Right renal pelvis (tissue), 4 donors: ENCODE measurements at places on chromosomes 4 and X.

DNA sequence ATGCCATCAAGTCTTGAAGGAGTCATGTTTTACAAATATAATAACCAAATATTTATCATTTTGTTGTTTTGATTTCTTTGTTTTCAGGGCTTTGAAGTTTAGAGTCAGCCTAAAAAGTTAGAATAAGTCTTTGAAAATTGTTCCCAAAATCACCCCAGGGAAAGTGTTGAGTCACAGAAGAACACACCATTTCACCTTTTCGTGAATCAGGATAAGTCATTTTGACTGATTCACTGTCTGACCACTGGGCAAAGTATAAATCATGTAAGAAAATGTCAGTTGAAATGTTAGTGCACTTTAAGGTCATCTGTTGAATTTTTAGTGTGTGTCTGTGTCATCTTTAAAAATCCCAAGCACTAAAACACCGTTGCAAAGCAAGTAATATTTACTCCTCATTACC, 1320.1 kb downstream of the RPA4 start:
- no peak for DNase-seq

GRCh38 chr4:158170691-158171561, 1.9 kb downstream of the GASK1B start:
- DNase-seq, result no peak

DNA sequence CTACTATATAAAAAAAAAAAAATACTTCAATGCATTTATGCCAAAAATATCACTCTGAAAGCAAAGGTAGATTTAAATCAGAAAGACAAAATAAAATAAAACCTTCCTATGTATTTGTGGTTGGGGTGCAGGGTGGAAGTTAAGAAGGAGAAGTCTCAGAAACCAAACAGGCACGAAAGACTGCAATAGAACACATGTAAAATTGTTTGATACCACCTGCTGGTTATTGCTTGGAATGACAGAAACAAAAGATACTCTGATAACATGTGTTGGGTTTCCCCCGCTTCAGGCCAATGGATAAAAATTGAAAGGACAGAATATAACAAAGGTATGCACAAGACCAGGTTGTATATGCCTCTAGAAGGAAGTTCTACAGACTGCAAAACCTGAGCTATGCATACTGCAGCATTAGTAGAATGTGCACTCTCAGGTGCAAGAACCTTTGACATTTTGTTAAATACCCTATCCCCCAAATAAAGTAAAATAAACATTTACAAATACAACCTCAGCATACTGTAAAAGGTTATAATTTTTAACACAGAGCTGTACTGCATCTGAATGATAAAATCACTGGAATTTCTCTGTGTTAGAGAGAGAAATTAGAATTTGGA, 118.8 kb downstream of the GABRA2 start:
- DNase-seq, result peak; percentile 5

DNA sequence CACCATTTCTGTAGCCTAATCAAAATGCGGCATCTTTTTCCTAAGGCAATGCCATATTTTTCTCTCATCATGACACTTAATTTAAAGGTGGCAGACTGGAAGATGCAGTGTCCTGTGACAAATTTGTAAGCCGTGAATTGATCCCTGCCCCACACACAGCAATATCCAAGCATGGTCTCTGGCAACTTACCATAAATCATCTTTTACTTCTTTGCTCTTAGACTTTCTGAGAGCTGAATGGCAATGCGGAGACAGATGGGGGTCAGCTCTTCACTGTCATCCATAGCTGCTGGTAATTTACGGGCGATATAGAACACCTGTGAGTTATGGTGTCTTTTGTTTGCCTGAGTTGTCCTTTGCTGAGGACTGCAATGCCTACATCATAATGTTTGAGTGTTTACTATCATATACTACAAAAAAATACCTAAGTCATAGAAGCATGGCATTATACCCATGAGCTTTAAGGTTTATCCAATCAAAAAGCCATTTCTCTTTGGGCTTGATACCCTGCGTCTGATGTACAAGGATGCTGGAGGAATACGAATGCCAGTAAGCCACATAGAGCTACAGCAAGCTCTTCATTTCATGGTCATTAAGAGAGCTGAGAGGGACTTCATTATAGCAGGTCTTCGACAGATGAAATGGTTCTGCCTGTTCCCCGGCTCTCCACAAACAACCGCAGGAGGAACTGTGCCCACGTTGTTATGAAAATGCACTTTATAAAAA, 148.1 kb downstream of the TRIML1 start:
- DNase-seq, result no peak

DNA sequence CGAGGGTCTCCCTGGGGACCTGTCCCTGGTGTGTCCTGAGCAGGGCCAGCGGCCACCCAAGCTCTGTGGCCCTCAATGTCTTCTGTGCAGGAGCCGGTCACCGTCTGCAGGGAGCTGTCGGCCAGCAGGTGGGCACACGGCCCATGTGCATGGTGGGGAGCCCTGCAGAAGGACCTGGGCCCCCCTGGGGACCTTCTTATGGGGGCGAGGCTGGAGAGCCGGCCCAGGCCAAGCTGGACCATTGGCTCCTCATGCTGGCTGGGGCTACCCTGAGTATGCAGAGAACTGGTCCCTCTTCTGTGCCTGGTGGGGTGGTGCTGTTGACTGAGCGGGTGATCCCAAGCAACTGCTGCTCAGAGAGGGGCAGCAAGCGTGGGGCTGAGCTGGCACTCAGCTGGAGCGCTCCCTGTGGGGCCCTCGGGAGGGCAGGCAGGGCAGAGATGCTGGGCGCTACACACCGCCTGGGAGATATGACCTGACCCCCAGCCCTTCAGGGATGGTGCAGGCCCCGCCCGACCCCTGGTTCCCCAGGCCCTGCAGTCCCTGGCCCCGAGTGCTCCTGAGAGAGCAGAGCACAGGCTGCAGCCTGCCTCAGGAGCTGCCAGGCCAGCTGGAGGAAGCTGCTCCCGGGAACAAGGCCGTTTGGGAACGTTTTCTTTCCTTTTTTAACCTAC, 14.8 kb downstream of the NAT8L start:
- DNase-seq, result no peak

- no peak for DNase-seq
These were observed 132.4 kb downstream of the CORIN start for GRCh38 chr4:47705326-47705981.

DNA sequence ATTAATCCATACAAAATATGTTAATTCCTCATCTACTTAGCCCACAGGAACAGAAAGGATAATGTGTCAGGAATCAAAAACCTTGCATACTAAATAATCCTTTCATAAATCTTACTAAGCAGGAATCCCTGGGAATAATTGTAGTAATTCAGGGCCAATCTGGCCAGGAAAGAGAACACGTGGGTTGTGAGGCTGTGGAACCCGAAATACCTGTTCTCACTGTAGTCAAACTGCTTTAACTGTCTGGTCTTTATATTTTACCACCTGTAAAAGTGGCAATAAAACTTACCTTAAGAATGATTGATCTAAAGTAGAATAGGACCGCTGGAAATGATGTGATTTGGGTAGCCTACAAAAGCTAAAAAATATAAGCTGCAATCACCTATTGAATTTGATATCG, 1620.9 kb downstream of the STIM2 start:
- no peak for DNase-seq

GRCh38 chrX:134572816-134573682, 85.2 kb downstream of the PLAC1 start:
- DNase-seq, result no peak

DNA sequence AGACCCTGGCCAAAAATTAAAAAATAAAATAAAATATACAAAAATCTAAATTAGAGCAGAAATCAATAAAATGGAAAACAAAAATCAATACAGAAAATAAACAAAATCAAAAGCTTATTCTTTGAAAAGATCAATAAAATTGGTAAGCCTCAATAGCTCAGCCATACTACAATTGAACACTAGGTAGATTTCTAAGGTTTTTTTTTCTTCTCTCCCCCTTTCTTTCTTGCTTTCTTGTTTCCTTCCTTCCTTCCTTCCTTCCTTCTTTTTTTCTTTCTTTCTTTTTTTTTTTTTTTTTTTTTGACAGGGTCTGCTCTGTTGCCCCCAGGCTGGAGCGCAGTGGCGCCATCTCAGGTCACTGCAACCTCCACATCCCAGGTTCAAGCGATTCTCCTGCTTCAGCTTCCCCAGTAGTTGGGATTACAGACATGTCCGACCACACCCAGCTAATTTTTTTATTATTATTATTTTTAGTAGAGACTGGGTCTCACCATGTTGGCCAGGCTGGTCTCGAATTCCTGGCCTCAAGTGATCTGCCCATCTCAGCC, 23.4 kb upstream of the PPP3CA start:
- DNase-seq, result no peak

GRCh38 chrX:13750812-13751211, 16.3 kb downstream of the OFD1 start:
- no peak for DNase-seq
